Cardiac septum (tissue), 1 donor: ENCODE measurements at places on chromosomes 16 and 17. TPM values are rescaled to one million over a fixed set of nuclear protein-coding genes. Genes with fewer than 3 reads are reported as not detected.

DNA sequence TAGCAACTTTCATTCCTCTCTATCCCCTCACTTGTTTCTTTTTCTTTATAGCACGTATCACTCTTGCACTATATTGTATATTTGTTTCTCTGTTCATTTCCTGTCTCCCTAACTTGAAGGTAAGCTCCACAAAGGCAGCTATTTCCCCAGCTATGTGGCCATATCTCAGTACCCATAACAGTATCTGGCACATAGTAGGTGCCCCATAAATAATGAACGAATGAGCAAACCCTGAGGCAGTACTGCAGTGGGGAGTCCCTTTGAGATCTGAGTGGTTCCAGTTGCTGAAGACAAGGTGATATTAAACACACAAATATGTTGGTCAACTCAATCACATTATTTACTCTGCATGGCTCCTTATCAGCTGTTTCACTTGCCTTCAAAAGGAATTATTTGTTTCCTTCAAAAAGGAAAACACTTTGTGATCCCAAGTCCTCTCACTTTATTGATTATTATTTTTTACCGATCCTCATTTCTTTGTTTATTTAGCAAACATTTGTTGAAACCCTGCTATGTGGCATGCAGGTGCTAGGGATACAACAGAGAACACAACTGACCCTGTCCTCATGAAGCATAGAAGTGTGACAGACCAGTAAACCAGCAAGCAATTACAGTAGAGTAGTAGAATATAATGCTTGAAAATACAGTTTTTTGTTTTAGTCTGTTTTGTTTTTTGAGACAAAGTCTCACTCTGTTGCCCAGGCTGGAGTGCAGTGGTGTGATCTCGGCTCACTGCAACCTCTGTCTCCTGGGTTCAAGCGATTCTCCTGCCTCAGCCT, 5.7 kb upstream of the ADAP2 start:
- DNase-seq, result no peak

DNA sequence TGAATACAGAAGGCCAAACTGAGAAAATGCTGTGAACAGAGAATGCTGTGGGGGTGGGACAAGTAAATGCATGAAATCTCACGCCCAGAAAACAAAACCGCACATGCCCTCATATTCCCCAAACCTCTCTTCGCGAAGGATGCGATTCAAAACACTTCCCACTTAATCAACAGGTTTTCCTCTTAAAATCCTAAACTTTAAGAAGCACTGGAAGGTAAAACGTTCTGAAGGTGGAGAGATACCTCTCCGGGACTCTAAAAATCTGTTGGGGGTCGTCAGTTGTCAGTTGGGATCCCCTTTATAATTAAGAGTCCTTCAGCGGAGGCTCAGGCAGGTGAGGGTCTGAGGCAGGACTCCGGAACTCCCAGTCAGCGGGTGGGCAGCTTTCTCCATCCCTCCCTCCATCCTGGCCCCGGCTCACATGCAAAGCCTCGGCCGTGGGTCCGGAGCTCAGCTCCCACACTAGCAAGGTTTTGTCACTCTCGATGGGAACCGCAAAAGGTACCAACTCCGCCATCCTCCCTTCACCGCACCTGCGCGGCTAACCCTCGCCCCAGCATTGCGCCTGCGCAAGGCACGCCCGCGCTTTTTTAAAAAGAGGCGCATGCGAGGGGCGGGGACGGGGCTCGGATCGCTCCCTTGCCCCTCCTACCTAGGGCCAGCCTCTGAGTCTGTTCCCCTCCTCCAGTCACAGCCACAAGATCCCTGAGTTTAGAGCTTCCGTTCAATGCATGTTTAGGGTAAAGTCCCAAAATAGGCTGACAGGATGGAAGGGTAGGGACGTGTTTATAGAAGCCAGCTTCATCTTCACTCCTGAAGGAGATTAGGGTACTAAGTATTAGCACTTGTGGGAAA, at the start of gene RDM1:
Gene RDM1, minus strand, starts transcription at position 563 of the 855 bp plus-strand sequence. Its CDS starts 46 bp downstream, at position 517.
- DNase-seq, result no peak

DNA sequence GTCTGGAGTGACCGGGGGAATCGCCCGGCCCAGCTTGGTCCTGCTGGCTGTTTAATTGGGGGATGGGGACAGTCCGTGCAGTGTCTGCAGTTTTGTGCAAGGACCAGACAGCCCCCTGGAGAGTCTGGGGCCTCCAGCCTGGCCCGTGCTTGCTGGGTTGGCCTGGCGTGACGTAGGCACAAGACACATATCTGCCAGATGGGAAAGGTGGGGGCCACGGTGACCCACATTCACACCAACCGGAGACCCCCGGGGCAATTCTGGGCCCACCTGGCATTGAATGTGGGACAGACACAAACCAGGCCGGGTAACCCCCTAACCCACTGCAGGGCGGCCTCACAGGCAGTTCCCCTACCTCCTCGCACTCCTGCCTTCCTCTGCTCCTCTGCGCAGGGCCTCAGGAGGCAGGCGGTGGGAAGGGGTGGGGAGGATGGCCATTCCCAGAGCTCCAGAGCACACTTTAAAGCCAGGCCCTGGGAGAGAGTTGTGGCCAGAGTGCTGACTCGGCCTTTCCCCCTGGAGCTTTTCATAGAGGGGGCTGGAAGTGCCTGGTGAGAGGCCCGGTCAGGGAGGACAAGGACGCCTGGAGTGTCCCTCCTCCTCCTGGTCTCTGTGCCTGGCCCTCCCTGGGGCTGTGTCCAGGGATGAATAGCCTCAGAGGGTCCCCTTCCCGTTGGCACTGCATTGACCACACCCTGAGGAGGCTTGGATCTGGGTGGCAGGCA, 1.5 kb downstream of the MRC2 start:
- DNase-seq, result no peak

- DNase-seq, result no peak
Observed at GRCh38 chr17:65278050-65278819, 141.1 kb downstream of the RGS9 start.

The TOM1L2 gene
- total RNA-seq, result 261 TPM

GRCh38 chr17:21297026-21297520, 12.6 kb downstream of the MAP2K3 start:
- no peak for DNase-seq

The GP2 gene
- total RNA-seq, result not detected

DNA sequence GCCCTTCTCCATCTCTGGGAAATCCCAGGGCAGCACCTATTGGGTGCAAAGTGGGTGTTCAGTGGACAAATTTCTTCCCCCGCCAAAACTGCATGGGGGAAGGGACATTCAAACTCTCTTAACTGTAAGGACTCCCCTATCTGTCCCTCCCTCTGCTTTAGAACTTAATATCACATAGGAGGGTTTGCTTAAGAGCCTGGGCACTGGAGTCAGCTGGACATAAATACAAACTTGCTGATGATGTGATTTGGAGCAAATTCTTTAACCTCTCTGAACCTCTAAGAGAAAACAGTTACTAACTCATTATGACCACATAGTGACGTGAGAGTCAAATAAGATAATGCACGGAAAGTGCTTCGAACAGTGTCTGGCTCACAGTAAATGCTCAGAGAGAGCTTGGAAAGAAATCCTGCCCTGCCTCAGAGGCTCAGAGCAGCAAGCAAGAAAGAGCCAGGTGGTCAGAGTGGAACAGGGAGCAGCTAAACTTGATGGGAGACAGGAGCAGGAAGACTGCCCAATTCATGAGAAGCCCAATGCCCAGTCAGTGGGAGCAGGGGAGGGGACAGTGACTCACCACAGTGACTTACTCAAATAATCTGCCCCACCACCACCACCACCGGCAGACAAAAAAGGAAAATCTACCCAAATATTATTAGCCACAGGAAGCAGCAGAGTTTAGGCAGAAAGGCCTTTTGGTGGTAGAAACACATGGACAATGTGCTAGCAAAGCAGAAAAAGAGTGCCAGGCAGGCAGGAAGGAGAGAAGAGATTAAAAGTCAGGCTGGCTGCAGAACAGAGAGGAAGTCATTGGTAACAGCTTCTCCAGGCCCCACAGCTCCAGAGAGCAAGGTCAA, 23.9 kb upstream of the CCL1 start:
- DNase-seq, result no peak

GRCh38 chr16:78584213-78584860, 484.9 kb downstream of the WWOX start:
- no peak for DNase-seq

- no peak for DNase-seq
Observed at GRCh38 chr16:72404299-72404698, 232.3 kb upstream of the PMFBP1 start.

The TEKT1 gene
- not detected for total RNA-seq

The CHST5 gene
- 0.11 TPM for total RNA-seq

The TEX19 gene
- total RNA-seq, result not detected

The FZD2 gene
- total RNA-seq, result 5.7 TPM

The TMEM88 gene
- 14.7 TPM for total RNA-seq

DNA sequence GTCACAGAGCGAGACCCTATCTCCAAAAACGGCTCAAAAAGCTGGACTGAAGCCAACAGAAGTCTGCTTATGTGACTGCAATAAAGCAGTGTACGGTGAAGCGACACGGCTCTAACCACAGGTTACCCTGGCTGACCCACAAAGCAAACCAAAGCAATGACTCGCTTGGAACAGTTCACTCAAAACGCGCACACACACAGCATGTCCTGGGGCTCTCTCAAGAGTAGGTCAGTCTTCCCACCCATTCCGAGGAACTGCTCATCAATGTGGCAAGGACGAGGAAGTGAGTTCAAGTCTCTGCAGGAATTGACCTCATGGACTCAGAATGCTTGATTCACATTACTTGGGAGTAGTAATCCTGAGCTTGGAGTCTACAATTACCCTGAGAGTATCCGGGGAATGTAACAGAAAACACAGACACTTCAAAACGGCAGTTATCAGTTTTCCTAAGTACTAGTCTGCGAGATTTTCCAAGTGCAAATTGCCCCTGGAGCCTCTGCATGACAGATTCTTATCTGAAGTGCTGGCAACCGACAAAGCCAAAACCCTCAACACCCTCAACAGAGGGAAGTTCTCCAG, 25.4 kb downstream of the PELP1 start:
- no peak for DNase-seq

The P3H4 gene
- total RNA-seq, result 5.1 TPM

DNA sequence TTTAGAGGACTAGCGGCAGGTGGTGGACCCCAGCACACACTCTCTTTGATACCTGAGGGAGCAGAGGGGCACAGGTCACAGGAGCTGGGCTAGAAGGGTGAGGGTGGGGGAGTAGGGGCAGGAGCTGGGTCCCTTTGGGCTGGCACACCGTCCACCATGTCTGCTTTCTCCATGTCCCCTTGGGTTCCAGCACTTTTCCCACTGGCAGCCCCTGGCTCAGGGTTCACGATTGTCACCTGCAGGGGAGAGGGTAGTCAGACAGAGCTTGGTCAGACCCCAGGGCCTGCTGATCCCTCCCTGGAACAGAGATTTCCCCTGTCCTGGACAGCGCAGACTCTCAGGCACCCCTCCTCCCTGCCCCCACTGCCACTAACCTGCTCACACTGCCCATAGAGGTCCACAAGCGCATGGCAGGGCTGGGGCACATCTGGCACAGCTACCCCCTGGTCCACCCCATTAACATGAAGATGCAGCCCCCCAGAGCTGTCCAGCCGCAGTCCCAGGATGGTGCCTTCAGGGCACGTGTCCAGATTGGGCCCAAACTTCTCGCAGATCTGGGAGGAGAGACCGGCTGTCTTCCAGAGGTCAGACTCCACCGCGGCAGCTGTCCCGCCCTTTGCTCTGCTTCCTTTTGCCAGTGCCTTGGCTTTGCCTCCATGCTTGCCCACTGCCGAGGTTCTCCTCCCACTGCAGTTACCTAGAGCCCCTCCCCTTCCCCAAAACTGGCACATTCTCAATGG, 3.1 kb upstream of the GPS2 start:
- no peak for DNase-seq

DNA sequence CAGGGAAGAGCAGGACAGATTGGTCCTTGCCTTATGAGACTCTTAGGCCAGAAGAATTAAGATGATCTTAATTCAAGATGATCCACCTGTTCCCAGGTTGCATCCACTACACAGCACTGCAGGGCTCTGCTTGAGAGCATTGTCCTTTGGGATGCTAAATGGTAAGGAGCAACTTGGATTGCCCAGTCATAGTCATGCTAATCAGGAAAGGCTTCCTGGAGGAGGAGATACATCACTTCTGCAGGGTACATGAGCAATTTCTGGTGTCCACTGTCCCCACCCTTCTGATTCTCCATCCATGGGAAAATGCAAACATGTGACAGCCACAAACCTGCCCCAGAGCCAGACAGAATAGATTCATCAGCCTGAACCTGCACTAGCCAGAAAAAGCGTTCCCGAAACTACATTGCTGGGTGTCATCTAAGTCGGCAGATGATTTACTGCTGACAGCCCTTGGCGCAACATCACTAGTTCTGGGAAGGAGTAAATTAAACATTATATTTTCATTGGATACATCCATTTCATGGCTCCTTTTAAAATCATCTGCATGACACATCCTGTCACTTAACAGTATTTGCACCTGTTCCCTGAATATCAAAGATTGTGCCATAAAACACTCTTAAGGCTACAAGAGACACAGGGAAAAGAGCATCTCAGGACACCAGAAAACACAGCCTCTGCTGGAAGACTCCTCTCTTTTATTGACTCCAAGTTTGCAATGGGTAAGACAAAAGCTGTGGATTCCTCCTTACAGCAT, 282.2 kb downstream of the MAF start:
- DNase-seq, result no peak

GRCh38 chr17:1933875-1934715, 91.0 kb downstream of the RTN4RL1 start:
- DNase-seq, result no peak

GRCh38 chr17:27939474-27940465, 46.6 kb upstream of the LYRM9 start:
- DNase-seq, result no peak

DNA sequence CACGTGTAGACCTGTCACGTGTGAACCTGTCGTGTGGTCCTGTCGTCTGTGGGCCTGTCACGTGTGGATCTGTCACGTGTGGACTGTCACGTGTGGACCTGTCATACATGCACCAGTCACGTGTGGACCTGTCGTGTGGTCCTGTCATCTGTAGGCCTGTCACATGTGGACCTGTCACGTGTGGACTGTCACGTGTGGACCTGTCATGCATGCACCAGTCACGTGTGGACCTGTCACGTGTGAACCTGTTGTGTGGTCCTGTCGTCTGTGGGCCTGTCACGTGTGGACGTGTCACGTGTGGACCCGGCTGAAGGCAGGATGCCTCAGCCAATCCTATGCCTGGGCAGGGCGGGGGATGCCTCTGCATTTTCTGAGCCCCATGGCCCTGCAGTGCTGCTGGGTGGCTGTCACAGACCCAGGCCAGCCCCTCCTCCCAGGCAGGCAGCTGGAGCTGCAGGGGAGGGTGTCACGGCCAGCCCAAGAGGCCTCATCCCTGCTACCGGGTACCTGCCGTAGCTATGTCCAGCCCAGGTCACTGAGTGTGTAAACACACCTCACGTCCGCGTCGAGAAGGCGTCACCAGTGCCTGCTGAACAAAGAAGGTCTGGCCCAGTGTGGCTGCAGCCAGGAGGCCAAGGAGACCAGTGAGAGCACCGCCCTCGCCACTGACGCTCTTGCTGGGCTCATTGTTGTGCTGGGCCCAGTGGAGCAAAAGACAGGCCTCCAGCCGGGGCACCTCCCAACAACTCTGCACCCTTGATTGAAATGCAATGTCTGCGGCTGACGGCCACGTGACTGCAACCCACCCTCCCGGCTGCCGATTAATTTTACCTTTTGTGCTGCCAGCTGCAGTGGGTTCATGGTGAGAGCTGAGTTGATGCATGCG, 18.6 kb upstream of the ACSF3 start:
- DNase-seq, result no peak

- no peak for DNase-seq
Observed at GRCh38 chr16:12240036-12240435, 263.5 kb downstream of the SNX29 start.

The KRT16 gene
- total RNA-seq, result not detected
